Stimulated activated naive CD8-positive, alpha-beta T cell treated with anti-CD3 and anti-CD28 coated beads, Interleukin-15, Interleukin-2, amounts not matched to agents 100 U/mL and 50 U/mL, for 24 hours (primary cell): ENCODE measurements at places on chromosomes 3 and 15.
A peak's percentile ranks its signal among the peaks of the same experiment; 100 is the strongest.

GRCh38 chr15:40358471-40359353, 693 bp downstream of the DISP2 start:
- peak; percentile 31 for DNase-seq

DNA sequence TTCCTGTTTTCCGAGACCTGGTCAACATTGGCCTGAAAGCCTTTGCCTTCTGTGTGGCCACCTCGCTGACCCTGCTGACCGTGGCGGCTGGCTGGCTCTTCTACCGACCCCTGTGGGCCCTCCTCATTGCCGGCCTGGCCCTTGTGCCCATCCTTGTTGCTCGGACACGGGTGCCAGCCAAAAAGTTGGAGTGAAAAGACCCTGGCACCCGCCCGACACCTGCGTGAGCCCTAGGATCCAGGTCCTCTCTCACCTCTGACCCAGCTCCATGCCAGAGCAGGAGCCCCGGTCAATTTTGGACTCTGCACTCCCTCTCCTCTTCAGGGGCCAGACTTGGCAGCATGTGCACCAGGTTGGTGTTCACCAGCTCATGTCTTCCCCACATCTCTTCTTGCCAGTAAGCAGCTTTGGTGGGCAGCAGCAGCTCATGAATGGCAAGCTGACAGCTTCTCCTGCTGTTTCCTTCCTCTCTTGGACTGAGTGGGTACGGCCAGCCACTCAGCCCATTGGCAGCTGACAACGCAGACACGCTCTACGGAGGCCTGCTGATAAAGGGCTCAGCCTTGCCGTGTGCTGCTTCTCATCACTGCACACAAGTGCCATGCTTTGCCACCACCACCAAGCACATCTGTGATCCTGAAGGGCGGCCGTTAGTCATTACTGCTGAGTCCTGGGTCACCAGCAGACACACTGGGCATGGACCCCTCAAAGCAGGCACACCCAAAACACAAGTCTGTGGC, 16.9 kb downstream of the TMEM43 start:
- DNase-seq = no peak

DNA sequence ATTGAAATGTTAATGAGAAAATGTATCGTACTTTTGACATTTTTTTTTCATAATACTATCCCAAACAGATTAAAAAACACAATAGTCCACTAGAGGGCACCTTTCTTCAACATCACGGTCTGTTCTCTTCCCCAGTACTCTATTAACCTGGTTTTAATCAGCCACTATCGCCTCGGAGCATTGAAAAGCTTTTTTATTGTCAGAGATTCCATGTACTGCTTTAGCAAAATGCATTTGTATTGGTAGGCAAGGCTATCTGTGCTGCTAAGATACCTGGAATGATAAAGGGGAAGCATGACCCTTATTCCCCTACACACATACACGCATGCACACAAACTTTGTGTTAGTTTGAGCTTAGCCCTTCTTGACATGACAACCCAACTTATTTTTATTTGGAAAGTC, 160.1 kb upstream of the IL12A start:
- no peak for DNase-seq

DNA sequence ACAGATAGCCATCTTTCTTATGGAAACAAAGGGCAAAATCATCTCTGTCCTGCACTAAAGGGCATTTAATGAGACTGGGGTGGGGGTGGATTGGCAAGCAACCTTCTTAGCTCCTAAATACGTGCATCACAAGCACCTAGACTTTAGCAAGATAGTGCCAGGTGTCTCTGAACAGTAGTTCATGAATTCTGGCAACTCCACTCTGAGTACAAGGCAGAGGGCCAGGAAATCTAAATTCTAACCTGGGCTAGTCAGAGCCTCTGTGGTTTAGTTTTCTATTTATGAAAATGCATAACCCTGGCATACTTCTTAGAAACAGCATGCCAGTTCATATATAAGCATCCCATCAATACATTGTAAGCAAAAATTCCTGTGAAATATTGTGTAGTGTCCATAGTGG, 788.5 kb downstream of the MCTP2 start:
- DNase-seq = no peak

DNA sequence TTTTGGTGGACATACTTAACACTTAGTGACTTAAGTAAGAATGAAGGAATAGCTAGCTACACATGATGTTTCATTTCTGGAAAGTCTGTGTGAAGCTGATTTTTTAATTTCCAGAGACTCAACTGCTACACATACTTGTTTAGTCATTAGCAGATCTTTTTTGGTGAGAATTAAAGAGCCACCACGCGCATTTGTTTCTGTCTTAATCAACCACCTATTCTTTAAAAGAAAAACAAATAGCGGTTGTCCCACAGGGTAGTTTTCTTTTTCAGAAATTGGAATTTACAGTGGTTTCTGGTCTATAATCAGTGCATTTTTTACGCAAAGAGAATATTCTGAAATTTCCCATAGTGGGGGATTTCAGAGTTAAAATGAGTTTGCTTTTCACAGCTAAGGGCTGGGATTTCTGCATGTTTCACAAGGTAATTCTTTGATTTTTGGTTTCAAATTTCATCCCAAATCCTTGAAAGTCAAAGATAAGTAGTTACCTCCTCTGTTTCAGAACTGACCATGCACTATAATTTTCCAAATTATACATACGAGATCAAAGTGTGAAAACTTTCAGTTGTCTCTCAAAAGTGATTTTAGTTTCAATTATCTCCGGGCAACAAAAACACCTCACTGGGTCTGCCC, 631.0 kb upstream of the GRM7 start:
- no peak for DNase-seq

- DNase-seq = no peak
Measured at GRCh38 chr15:93829115-93829870, 402.1 kb upstream of the MCTP2 start.

- DNase-seq = no peak
Measured at GRCh38 chr15:63314409-63314808, 37.0 kb downstream of the APH1B start.

GRCh38 chr15:101579631-101580163, 72.5 kb downstream of the TM2D3 start:
- no peak for DNase-seq

- no peak for DNase-seq
Measured at GRCh38 chr15:50231761-50232160, 33.8 kb downstream of the HDC start.

GRCh38 chr3:116161575-116162525, 283.4 kb downstream of the LSAMP start:
- no peak for DNase-seq
